ENCODE measurements at places on chromosomes 3 and 15.

- no peak for DNase-seq
Observed at GRCh38 chr3:129441215-129441614, 1.2 kb downstream of the IFT122 start.

- DNase-seq, result no peak
Observed at GRCh38 chr15:50767332-50767861, 1.9 kb upstream of the SPPL2A start.

GRCh38 chr15:49901996-49902684 is 216.9 kb downstream of the ATP8B4 start:
- DNase-seq, result no peak

GRCh38 chr3:54094926-54095325 is 27.4 kb upstream of the CACNA2D3 start:
- no peak for DNase-seq

DNA sequence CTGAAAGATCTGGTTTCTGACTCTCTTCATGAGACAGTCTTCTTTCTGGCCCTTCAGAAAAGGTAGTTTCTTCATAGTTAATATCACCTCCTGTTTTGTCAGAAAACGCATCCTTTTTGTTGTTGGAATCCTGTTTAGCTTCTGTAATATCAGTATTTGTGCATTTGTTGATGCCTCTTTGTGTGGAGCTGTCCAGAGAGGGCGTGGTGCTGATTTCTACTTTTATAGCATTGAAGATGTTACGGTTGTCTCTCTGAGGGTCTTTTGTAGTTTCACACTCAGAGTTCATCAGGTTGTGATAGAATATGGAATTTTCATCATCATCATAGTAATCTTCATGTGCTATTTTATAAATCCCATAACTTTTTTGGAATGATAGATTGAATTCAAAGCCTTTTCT is 8.9 kb downstream of the GPR149 start:
- DNase-seq, result peak; percentile 13

GRCh38 chr3:108006077-108006771 is 84.6 kb downstream of the CD47 start:
- DNase-seq, result peak; percentile 24

DNA sequence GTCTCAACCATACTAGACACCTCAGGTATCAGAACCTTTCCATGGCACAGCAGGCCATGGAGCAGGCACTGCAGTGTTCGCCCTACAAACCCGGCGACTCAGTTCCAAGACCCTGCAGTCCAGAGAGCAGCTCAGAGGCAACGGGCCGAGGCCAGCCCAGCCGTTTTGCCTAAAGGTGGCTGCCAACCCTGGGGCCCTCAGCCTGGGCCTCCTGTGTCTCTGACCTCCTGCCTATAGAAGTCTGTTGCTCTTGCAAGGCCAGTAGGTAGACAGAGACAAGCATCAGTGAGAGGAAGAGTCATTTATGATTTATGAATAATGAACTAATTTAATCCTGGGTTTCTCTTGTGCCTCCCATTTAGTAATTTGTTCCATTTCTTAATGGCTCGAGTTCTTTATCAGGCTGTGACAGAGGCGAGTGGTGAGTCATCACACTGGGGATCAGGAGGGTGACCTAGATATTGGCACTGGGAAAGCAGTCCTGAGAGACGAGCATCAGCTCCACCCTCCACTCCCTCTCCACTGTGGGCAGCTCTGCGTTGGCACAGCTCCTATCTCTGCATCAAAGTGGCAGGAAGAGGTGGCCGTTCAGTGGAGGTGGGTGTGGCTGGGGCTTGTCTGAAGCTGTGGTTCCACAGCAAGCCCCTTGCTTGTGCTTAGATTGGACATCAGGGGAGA is 79.8 kb downstream of the ABHD5 start:
- DNase-seq, result peak; percentile 73

GRCh38 chr15:39172380-39173281 is 408.2 kb upstream of the THBS1 start:
- no peak for DNase-seq

GRCh38 chr3:24628523-24629258 is 134.0 kb upstream of the THRB start:
- peak; percentile 63 for DNase-seq

DNA sequence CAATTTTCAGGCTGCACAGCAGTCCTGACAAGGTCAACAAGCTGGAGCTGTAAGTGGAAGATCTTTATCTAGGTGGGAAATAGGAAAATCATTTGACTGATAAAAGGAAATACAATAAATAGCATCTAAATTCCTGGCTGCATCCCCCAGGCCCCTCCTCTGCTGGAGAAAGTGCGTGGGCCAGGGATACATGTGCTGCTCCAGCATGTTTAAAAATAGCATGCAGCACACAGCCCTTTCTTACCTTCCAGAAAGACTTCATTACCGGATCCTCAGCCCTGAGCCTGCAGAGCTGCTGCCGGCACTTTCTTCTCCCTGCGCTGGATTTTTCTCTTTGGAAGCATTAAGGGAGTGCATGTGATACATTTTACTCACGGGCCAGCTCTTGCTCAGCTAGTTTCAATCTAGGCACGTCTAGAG is 77.3 kb downstream of the HMG20A start:
- no peak for DNase-seq

- peak; percentile 82 for DNase-seq
Observed at GRCh38 chr3:14947100-14947885, at the start of gene NR2C2. TSS of gene NR2C2 (plus strand) at chr3:14947583. CDS start at chr3:15003915, 56,332 bp downstream.

GRCh38 chr3:179949412-179949811 is 87.3 kb downstream of the PEX5L start:
- no peak for DNase-seq
